ENCODE measurements at places on chromosomes 7 and 10. TPM values are rescaled to one million over a fixed set of nuclear protein-coding genes. Genes with fewer than 3 reads are reported as not detected.

Gene STAG3
- total RNA-seq = 1.6 TPM

Gene TMEM229A
- not detected for total RNA-seq

Gene ASIC3
- 0.17 TPM for total RNA-seq

Gene CTAGE8
- not detected for total RNA-seq

Gene PNLIP
- total RNA-seq = not detected

Gene GLI3
- 6.9 TPM for total RNA-seq

Gene DPP6
- total RNA-seq = not detected

Gene TMEM270
- not detected for total RNA-seq

Gene UPP1
- total RNA-seq = 6.5 TPM

Gene NRCAM
- total RNA-seq = 0.50 TPM

Gene SLC26A5
- total RNA-seq = not detected

Gene TWIST1
- 118 TPM for total RNA-seq

Gene CCDC172
- not detected for total RNA-seq

Gene C10orf53
- total RNA-seq = not detected

Gene GNAI1
- 37.1 TPM for total RNA-seq

Gene JMJD1C
- total RNA-seq = 42.0 TPM

Gene SH2D4B
- not detected for total RNA-seq

Gene TFR2
- total RNA-seq = not detected

Gene SPRN
- 3.1 TPM for total RNA-seq

Gene EEPD1
- total RNA-seq = 19.4 TPM

Gene BICC1
- 72.9 TPM for total RNA-seq

Gene AOAH
- total RNA-seq = not detected

Gene CTBP2
- total RNA-seq = 78.1 TPM

Gene GBX1
- total RNA-seq = not detected

Gene ANKRD2
- 0.50 TPM for total RNA-seq

Gene NPC1L1
- 0.17 TPM for total RNA-seq

Gene OTUD1
- total RNA-seq = 5.3 TPM

Gene MAP3K8
- total RNA-seq = 12.6 TPM

Gene CYP2E1
- 0.44 TPM for total RNA-seq

Gene DLD
- total RNA-seq = 91.9 TPM

Gene SERPINE1
- 260 TPM for total RNA-seq

Gene MKX
- total RNA-seq = 0.83 TPM

Gene NUTM2E
- total RNA-seq = not detected

Gene MTPN
- total RNA-seq = 134 TPM

Gene ZNF425
- 7.4 TPM for total RNA-seq

Gene CALY
- not detected for total RNA-seq

Gene OR2A1
- total RNA-seq = under 0.01 TPM

Gene CHAT
- total RNA-seq = not detected

Gene CLRN3
- not detected for total RNA-seq

Gene CALCR
- total RNA-seq = not detected

Gene PCGF5
- total RNA-seq = 22.5 TPM

Gene OR2A7
- 0.33 TPM for total RNA-seq

Gene TAC1
- total RNA-seq = not detected

Gene PHKG1
- 0.99 TPM for total RNA-seq

Gene IKZF1
- total RNA-seq = not detected

Gene CLCN1
- not detected for total RNA-seq

Gene ASAH2
- 0.17 TPM for total RNA-seq

Gene BUB3
- 133 TPM for total RNA-seq

Gene SNCG
- total RNA-seq = 8.8 TPM

Gene CPEB3
- total RNA-seq = 0.66 TPM

Gene SORCS1
- total RNA-seq = not detected

Gene KDM7A
- total RNA-seq = 3.1 TPM
